Activated T-cell treated with anti-CD3 and anti-CD28 coated beads for 4 hours (primary cell): ENCODE measurements at places on chromosomes 5 and 9.

DNA sequence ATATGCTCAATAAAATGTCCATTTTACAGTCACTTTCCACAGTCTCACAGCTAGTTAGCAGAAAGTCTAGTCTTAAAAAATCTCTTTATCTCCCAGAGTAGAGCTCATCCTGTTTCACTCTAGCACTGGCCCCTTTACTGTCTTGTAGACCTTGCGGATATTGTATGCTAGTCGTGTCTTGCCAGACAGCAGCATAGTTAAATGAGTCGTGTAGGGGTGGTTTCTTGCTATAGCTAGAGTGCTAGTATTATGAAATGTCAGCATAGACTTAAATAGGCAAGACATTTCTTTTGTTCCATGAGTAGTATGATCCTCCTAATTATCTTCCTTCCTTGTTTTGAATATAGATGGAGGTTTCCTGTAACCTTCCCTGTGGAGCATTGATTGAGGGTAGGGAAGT, 77.4 kb downstream of the C7 start:
- DNase-seq, result no peak

DNA sequence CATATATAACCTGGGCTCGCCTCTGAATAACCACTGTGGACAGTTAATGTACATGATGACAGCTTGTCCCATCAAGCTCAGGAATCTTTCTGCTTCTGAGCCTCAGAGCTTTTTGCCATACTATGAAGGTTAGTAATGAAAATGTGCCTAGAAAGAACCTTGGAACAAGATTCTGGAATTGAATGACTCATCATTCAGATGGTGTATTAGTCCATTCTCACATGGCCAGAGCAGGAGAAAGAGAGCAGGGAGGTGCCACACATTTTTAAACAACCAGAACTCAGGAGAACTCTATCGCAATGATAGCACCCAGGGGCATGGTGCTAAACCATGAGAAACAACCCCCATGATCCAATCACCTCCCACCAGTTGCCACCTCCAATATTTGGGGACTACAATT, 542.1 kb downstream of the PRR16 start:
- no peak for DNase-seq

- DNase-seq, result no peak
Measured at GRCh38 chr9:133023117-133023890, 7.5 kb upstream of the GTF3C5 start.

GRCh38 chr9:113577525-113578261, 114.2 kb downstream of the RGS3 start:
- DNase-seq, result no peak

GRCh38 chr5:141914199-141914743, 9.4 kb upstream of the DELE1 start:
- no peak for DNase-seq

DNA sequence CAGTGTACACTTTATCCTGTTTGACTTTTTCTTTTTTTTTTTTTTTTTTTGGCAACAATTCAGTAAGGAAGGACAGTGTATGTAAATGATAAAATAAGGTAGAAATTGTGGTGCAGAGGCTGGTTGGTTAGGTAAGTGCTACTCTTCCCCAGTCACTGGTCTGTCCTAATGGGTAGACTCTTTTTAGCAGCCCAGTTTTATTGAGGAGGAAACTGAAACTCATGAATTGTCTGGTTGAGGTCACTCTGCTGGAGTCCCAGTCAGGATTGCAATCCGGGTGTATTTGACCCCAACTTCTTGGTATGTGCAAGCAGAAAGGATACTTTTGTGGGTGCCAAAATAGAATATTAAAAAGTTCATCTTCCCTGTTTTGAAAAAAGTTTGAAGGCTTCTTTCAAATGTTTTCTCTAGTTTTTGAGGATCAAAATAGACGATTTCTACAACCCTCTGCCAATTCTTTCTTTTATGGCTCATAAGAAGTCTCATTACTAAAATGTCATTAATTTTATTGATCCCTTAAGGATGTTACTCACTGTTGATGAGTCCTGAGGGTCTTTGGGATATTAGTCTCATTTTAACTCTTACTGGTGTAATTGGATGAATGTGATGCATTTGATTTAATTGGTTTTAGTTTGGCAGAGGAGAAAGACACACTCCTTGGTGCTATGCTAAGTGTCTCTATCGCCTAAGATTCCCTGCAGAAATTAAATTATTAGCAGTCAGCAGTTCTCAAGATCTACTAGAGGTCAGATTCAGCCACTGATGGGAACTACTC, 171.9 kb downstream of the KDM4C start:
- DNase-seq, result no peak

- no peak for DNase-seq
Measured at GRCh38 chr9:33464045-33464636, 9.6 kb downstream of the NOL6 start.

- no peak for DNase-seq
Measured at GRCh38 chr5:31000287-31000686, 193.2 kb upstream of the CDH6 start.

GRCh38 chr5:17343675-17344074, 126.2 kb downstream of the BASP1 start:
- no peak for DNase-seq

DNA sequence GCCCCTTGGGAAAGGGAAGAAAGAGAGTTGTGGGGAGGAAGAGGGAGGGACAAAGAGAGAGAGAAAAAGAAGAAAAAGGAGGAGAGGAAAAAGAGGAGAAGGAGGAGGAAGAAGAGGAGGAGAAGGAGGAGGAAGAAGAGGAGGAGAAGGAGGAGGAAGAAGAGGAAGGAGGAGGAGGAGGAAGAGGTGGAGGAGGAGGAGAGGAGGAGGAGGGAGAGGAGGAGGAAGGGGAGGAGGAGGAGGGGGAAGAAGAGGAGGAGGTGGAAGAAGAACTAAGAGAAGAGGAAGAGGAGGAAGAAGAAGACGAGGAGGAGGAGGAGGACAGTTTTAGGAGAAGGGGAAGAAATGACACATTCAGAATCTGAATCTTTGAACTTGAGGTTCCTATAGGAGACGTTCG, 7.4 kb downstream of the SLC36A2 start:
- no peak for DNase-seq

- no peak for DNase-seq
Measured at GRCh38 chr5:132012371-132013005, 1.0 kb upstream of the ACSL6 start.

DNA sequence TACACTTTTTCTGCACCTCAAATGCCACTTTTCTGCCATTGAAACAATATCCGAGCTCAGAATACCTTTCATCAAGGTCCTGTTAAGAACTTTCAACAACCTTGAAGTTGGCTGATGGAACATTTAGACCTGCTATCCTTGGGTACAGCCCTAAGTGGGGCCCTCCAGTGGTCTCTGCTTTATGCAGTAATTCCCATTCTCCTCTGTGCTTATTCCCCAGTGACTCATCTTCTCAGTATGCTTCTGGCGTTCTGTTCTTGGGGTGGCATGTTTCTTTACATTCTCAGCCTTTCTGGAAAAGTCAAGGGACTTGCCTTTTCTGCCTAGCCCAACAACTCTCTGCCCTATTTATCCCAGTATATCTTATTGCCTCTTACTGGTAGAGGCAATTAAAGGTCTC, 7.1 kb downstream of the ANP32B start:
- no peak for DNase-seq

DNA sequence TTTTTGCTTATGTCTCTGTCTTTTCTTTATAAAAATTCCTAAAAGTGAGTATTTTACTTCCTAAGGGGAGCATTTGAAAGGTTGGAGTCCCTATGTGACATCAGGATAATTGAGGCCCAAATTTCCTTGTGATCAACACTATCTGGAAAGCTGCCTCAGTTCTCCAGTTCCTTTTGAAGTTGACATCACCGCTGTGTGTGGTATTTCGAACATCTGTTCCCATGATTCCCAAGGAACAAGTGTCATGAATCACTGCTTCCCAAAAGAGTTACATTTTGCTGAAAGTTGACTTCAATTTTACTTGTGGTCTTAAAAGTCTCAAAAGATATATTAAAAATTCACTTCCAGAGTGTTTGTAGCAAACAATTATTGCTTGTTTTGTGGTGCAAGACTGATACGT, 452.1 kb upstream of the RGMB start:
- DNase-seq, result no peak

GRCh38 chr5:134103397-134103796, 11.1 kb upstream of the TCF7 start:
- DNase-seq, result no peak

- peak; percentile 23 for DNase-seq
Measured at GRCh38 chr5:14399054-14399692, 182.4 kb upstream of the OTULINL start.

- DNase-seq, result no peak
Measured at GRCh38 chr9:86359151-86359879, 5.1 kb upstream of the TUT7 start.

DNA sequence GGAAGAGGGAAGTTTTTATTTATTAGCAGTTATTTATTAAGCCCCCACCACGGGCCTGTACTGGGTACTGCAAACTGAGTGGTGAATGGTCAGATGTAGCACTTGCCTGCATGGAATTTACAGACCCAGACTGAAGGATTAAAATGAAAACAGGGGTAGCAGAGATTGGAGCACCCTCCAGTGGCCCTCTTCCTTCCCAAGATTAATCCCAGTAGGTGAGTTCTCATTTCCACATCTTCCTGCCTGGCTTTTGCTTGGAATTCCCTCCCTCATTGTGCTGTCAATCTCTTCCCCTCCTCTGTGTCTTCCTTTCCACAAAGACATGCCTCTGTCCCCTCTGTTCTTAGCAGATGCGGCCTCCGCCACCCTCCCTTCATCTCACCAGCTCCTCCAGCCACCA, 39.2 kb downstream of the MVB12B start:
- no peak for DNase-seq

DNA sequence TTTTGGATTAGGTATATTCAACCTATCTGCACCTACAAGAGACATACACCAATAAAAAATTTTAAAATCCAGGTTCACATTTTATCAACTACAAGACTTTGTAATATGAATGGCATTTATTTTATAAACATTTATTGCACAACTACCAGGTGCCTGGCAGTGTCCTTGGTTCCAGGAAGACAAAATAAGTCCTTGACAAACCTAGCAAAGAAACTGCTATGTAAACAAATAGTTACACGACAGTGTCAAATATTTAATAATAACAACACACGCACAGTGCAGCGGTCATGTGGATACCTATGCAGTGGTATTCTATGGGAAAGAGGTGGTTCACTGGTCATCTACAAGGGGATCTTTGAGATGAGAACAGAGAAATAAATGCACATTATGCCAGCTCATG, 120.7 kb downstream of the MYO10 start:
- no peak for DNase-seq

DNA sequence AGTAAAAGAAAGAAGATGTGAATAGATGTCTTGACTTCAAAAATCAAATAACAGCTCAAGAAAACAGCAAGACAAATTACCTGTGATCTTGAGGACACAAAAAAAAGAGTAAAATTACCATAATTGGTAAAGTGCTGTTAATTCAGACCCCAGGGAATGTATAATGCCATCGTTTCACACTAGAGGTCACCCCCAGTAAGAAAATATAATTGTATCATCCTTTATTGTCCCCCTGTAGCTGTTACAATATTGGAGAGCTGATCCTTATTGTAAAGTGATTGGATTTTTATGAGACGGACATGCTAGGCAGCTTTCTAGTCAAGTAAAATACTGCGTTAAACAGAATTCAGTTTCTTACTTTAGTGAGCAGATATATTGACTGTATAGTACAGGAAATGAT, 377.0 kb downstream of the TLE1 start:
- no peak for DNase-seq
